ENCODE measurements at places on chromosomes 5 and 9.

GRCh38 chr5:2991884-2992283 lies 240.4 kb upstream of the IRX2 start:
- no peak for DNase-seq

DNA sequence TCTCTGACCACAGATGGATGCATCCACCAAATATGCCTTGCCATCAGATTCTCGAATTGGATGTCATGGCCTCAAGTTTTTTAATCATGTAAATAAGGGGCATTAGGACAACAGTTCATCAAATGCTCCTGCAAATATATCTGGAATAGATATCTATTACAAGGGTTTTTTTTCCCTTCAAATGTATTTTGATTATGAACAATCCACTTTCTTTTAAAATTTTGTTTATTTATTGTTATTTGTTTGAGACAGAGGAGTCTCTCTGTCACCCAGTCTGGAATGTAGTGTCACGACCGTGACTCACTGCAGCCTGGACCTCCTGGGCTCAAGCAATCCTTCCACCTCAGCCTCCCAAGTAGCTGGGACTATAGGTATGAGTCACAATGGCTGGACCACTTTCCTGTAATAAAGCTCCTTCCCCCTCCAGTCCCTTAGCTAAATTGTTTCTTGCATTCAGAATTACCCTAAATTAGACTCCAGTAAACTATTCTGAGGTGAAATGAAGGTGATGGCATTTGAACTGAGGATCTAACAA lies 1412.1 kb downstream of the EFNA5 start:
- DNase-seq, result no peak

- DNase-seq, result no peak
Observed at GRCh38 chr9:15010581-15010980, 100.4 kb upstream of the FREM1 start.

- no peak for DNase-seq
Observed at GRCh38 chr5:24215114-24215513, 429.7 kb downstream of the CDH10 start.

GRCh38 chr9:82467436-82467835 lies 478.9 kb downstream of the SPATA31D1 start:
- no peak for DNase-seq

DNA sequence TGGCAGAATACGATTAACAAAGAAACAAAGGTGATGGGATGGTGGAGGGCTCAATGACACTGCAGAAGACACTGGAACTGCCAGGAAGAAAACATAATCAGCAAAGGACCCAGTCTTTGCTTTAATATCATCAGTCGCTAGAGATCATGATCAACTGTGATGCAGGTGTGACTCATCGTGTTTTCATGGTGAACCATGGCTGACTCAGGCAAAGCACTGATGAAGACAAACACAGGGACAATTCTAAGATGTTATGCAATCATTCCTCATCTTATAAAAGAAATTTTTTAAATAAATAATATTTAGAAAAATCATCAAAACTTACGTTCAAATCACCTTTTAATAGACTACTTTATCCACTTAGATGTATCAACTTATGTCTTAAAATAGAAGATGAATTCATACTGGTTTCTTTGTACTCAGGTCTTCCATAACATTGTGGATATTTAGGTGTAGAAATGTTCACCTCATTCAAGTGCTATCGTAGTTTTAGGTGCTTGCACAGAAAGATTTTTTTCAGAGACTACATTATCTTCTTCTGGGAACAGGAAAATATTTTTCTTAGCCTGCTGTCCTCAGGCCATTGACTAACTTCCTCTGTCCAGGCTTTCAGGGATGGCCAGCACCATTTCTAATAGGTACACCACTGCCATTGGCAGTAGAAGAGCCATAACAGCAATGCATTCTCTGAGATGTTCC lies 673.4 kb upstream of the MEF2C start:
- peak; percentile 2 for DNase-seq

DNA sequence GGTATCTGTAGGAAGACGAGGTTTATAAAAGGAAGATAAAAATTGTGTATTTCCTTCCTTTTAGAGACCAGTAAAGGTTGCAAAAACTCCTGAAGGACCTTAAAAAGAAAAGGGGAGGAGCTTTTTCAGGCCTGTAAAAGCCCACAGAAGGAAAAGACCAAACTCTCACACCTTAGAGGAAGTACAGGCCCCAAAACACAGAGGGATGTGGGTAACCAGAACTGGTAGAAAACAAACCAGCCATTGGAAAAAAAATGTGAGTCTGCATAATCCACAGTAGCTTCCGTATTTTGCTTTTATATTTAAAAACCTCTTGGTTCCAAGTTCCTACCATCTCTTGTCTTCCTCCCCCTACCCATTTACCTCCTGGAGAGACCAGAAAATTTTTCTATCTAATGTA lies 8.5 kb downstream of the GIN1 start:
- no peak for DNase-seq

GRCh38 chr9:129889941-129890717 lies 54.9 kb downstream of the USP20 start:
- peak; percentile 88 for DNase-seq

GRCh38 chr5:15676591-15676990 lies 176.6 kb downstream of the FBXL7 start:
- DNase-seq, result no peak
